ENCODE measurements at places on chromosomes 3 and 15.

GRCh38 chr3:25973122-25973521 lies 183.2 kb downstream of the OXSM start:
- DNase-seq, result no peak

DNA sequence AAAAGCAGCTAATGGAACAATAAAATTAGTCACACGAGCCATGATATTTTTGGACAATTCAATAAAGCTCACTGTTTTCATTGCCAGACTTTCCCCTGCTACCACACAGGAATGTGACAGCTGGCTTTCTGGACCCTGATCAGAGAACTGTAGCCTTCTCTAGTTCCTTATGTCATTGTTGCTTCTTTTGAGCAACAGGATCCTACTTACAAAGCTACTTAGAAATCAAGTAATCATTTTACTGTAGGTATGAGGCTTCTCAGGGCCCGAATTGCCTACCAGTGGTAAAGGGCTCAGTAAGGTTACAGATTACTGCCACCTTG lies 94.3 kb upstream of the AADACL2 start:
- no peak for DNase-seq

DNA sequence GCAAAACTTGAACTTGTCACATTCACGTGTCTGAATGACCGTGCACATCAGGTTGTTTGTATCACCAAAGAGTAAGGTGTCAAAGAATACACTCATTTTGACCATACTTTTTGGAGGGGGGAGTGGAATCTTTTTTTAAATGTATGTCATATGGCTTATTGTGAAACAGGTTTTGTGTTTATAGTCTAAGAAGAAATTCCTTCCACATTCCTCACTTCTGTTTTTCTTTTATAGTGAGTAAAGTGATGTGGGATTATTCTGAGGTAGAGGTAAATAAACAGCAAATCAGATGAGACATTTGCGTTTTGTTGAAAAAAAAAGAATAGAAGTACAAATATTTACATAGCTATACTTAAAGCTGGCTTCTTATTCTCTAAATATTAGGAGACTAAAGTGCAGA lies 33.0 kb downstream of the SRP14 start:
- DNase-seq, result no peak

- no peak for DNase-seq
These were observed 559.9 kb downstream of the MAGI1 start for GRCh38 chr3:65478551-65479500.
